ENCODE measurements at places on chromosomes 7 and 10.

- DNase-seq, result peak; percentile 1
These were observed 151.5 kb upstream of the FAM3C start for GRCh38 chr7:121547544-121548092.

GRCh38 chr10:128574581-128575210 lies 448.5 kb upstream of the MKI67 start:
- DNase-seq, result no peak

GRCh38 chr10:43683451-43684291 lies 35.0 kb upstream of the ZNF32 start:
- no peak for DNase-seq

GRCh38 chr10:50250096-50250854 lies 1.0 kb downstream of the ASAH2 start:
- no peak for DNase-seq

GRCh38 chr10:63423494-63423893 lies 42.3 kb downstream of the JMJD1C start:
- no peak for DNase-seq

DNA sequence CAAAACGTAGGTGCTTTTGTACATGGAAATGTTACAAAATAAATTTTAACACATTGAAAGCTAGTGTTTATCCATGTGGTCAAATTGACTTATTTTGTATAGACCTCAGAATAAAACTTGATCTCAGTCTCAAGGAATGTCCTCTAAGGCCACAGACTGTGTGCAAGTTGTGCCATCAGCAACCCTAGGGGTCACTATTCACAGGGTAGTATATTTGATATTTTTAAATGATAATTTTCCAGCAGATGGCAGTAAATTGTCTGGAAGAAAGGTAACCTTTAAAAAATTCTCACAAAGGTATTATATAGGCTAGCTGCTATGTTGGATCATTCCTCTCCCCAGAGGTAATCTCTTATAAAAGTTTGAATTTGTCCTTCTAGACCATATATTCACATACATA lies 12.9 kb upstream of the SNX10 start:
- no peak for DNase-seq

- no peak for DNase-seq
These were observed 63.2 kb upstream of the AMPH start for GRCh38 chr7:38694326-38694725.

DNA sequence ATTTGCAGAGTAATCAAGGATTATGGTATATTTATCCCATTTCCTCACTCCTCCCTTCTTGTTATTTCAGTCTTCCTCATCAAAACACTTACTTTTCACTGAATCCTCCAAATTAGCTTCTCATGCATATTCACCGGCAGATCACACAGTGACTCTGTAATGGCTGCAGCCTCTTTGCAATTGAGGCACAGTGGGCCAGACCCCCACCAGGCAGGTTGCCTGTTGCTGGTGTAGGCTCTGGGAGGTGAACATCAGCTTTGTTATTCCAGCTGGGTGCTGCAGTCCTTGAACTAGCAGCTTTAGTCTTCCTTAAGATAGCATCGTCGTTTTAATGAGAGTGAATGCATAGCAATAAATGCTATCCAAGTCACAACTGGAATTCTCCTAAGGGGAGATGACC lies 449.3 kb downstream of the CNTNAP2 start:
- no peak for DNase-seq

GRCh38 chr7:129210989-129211312 lies 13.9 kb upstream of the AHCYL2 start:
- no peak for DNase-seq
